Renal pelvis (tissue), 12 donors: ENCODE measurements at places on chromosomes 16 and 17. TPM values are rescaled to one million over a fixed set of nuclear protein-coding genes. Genes with fewer than 3 reads are reported as not detected.

DNA sequence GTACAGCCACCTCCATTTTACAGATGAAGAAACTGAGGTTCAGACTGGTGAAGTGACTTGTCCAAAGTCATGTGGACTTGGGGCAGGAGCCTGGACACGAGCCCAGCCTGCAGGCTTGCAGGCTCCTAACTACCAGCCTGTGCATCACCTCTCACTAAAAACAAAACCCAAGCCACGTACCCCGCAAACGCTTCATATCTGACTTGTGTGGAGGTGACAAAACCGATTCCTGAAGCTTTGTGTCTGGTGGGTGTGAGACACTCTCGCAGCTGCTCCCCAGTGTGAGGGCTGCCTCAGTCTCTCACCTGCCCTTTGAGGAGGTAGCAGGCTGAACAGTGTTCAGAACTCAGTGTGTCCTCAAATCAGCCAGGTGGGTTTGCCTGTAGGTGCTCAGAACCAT, 8.4 kb downstream of the HNF1B start:
- DNase-seq: no peak

- DNase-seq: no peak
These were observed 7.5 kb downstream of the C16orf90 start for GRCh38 chr16:3487521-3488410.

DNA sequence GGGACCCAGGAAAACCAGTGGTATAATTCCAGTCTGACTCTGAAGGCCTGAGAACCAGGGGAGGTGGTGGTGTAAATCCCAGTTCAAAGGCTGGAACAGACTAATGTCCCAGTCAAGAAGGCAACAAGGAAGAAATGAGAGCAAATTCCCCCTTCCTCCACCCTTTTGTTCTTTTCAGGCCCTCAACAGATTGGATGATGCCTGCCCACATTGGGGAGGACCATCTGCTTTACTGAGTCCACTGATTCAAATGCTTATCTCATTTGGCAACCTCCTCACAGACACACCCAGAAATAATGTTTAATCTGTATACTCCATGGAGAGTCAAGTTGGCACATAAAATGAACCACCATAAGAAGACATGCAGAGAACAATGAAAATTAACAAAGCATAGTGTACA, 61.9 kb upstream of the CRYM start:
- DNase-seq: no peak

DNA sequence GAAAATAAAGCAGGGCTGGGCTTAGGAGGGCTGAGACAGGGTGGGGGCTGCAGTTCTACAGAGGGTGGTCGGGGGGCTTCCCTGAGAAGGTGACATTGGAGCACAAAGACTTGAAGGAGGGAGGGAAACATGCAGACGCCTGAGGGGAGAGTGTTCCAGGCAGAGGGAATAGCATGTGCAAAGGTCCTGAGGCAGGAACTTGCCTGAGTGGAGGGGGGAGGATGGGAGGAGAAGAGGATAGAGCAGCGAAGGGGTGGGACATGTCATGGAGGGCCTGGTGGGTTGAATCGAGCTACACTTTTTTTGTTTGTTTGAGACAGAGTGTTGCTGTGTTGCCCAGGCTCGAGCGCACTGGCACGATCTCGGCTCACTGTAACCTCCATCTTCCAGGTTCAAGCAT, 33.0 kb downstream of the GINS3 start:
- DNase-seq: no peak

- DNase-seq: no peak
These were observed 2.4 kb downstream of the CD7 start for GRCh38 chr17:82314727-82315605.

DNA sequence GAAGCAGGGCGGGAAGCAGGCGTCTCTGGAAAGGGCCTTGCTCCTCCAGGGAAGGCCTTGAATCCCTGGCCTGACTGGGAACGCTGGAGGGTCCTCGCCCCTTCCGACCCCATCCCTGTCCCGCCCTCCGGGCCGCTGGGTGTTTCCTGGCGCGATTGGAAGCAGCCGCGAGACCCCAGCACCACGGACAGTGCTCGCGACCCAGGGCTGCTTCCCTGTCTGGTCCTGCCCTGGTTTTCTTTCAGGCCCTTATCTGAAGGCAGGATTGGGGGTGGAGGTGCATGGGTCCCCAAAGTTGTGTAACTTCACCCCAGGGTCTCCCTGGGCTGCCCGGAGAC, 2.1 kb downstream of the MGAT5B start:
- no peak for DNase-seq

DNA sequence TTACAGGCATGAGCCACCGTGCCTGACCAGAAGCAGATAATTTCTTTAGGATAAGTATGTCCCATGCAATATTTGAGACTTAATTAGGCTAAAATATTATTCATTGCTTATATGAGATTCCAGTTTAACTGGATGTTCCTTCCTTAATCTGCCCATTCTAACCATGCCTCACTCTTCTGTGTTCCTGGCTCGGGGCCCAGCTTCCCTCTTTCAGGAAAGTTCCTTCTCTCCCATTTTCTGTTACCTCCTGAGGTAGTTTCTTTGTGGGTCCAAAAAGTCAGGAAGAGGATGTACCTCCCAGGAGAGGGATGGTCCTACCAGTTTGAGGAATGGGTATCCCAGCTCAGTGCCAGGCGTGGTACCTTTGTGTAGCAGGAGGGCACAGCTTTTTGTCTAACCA, 23.3 kb downstream of the UNK start:
- no peak for DNase-seq

- DNase-seq: no peak
These were observed 11.0 kb upstream of the C16orf74 start for GRCh38 chr16:85761861-85762260.

DNA sequence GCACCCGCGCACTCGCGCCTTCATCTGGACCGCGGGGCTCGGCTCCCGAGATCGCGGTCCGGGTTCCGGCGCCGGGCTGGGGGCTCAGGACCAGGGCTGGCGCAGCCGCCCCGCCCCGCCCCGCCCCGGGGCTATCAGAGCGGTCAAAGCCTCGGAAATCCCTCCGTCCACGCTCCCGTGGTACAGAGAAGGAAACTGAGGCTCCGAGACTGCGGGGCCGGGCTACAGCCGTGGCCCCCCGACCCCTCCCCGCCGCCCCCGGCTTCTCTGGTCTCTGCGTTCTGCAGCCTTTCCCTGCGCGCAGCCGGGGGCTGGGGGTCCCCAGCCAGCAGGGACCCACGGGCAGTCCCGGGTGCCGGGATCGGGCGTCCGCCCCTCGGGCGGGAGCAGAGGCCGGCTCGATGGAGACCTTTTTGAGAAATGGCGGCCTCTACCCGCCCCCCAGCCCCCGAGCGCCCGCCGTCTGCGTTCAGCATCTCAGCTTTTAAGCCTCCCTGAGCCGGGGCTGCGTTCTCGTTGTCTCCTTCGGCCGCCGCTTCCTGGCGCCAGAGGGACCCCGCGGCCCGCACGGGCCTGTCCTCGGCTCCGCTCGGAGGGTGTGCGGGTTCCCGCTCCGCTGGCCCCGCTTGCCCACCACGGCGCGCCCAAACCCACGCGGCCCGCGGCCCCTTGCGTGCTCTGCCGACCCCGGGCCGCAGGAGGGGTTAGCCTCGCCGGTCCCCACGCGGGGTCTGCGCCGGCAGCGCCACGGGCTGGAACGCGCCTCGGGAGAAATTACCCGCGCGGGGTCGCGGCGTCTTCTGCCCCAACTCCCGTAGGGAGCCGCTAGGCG, 1.5 kb upstream of the NPTX1 start:
- DNase-seq: no peak

The PLA2G10 gene
- polyA plus RNA-seq: 0.74 TPM
